ENCODE measurements at places on chromosomes 6 and 20. TPM values are rescaled to one million over a fixed set of nuclear protein-coding genes. Genes with fewer than 3 reads are reported as not detected.

PLEKHG1 gene
- total RNA-seq: 4.9 TPM

GRCh38 chr20:37529968-37530600 lies 2.4 kb upstream of the BLCAP start:
- DNase-seq: no peak
- H3K27me3 ChIP-seq: no peaks in the 10 kb centered on the region
- H3K4me3 ChIP-seq: no peak overlapping the region
- H3K4me1 ChIP-seq: no peaks in the 10 kb centered on the region
- no peaks in the 10 kb centered on the region for H3K36me3 ChIP-seq
- H3K27ac ChIP-seq: no peak overlapping the region

- no peaks in the 10 kb centered on the region for H3K27me3 ChIP-seq
- H3K36me3 ChIP-seq: no peaks in the 10 kb centered on the region
- DNase-seq: no peak
- H3K4me1 ChIP-seq: no peaks in the 10 kb centered on the region
These were observed 125.1 kb downstream of the SNX5 start for GRCh38 chr20:17843246-17844132.

DNA sequence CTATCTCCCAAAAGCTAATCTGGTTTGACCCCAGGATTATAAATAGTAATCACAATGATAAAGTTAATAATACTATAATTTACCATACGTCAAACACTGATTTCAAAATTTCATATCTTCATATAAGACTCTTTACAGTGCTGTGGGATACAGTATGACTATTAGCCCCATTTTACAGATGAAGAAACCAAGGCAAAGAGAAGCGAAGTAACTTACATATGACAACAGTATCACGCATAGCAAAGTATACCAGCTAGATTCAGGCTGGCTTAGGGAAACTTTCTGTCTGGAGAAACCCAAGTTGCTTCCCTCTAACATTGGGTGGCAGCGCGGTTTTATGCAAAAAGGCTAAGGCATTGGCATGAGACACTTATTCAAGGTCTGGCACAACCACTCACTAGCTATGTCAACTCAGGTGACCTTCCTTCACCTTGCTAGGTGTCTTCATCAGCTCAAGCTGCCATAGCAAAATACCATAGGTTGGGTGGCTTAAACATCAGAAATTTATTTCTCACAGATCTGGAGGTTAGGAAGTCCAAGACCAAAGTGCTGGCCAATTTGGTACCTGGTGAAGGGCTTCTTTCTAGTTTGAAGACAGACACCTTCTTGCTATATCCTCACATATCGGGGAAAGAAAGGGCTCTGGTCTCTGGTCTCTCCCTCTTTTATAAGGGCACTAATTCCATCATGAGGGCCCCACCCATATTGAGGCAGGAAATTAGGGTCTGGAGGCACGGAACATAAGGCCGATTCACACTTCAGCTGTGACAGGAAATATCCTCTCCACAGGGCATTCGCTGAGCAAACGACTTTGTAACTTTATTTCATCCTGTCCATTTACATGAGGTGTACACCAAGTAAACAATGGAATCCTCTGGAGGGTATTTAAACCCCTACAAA lies 22.4 kb upstream of the UTRN start:
- H3K4me1 ChIP-seq: no peaks in the 10 kb centered on the region
- no peaks in the 10 kb centered on the region for H3K36me3 ChIP-seq
- DNase-seq: no peak

FBXO30 gene
- total RNA-seq: 6.5 TPM

CDSN gene
- 0.50 TPM for total RNA-seq

GMPR gene
- 228 TPM for total RNA-seq

ZBTB46 gene
- 7.9 TPM for total RNA-seq

- DNase-seq: no peak
- H3K27me3 ChIP-seq: no peaks in the 10 kb centered on the region
- H3K4me3 ChIP-seq: no peak overlapping the region
- no peaks in the 10 kb centered on the region for H3K36me3 ChIP-seq
- no peak overlapping the region for H3K27ac ChIP-seq
- no peaks in the 10 kb centered on the region for H3K4me1 ChIP-seq
These were observed 29.5 kb downstream of the ZNF334 start for GRCh38 chr20:46483879-46484278.

- H3K27ac ChIP-seq: no peak overlapping the region
- DNase-seq: no peak
- peak overlapping the region; percentile 82 for H3K4me3 ChIP-seq
- no peaks in the 10 kb centered on the region for H3K4me1 ChIP-seq
- H3K36me3 ChIP-seq: no peaks in the 10 kb centered on the region
- H3K27me3 ChIP-seq: no peaks in the 10 kb centered on the region
These were observed 912 bp downstream of the SNRNP48 start for GRCh38 chr6:7590918-7591302.

CLDN20 gene
- not detected for total RNA-seq

DNA sequence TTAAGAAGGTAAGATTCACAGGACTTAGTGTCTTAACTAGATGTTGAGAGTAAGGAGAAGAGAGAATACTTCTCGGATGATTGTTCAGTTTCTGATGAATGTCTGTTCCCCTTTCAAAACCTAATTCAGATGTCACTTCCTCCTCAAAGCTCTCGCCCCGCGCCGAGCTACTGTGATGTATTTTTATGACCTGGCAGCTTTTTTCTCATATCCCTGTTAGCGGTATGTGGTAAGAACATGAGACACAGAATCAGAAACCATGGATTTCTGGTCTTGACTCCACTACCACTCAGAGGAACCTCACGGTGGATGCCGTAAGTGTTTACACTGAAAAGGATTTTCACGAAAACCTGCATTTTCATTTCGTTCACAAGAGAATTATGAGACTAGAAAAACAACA lies 48.4 kb downstream of the CEP43 start:
- no peak overlapping the region for H3K27ac ChIP-seq
- no peaks in the 10 kb centered on the region for H3K36me3 ChIP-seq
- no peaks in the 10 kb centered on the region for H3K4me1 ChIP-seq
- H3K27me3 ChIP-seq: no peaks in the 10 kb centered on the region
- DNase-seq: no peak

DNA sequence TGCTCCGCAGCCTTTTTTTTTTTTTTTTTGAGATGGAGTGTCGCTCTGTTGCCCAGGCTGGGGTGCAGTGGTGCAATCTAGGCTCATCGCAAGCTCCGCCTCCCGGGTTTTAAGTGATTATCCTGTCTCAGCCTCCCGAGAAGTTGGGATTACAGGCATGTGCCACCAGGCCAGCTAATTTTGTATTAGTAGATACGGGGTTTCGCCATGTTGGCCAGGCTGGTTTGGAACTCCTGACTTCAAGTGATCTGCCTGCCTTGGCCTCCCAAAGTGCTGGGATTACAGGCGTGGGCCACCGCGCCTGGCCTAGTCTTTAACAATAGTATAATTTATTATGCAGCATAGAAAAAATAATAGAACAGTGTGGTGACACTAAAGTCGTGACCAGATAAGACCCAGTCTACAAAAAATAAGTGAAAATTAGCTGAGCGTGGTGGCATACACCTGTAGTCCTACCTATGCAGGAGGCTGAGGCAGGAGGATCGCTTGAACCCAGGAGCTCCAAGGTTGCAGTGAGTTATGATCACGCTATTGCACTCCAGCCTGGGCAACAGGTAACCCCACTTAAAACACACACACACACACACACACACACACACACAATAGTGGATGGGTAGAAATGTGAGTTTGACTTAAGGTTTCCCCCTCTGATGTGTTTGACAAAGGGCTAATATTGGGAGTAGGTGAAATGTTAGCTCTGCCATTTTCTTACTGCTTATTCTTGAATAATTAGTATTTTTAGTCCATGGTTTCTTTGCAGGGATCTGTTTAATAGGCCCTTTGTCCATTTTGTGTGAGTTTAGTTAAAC lies 6.5 kb downstream of the PIM1 start:
- peaks cover 3% of the 10 kb centered on the region for H3K4me1 ChIP-seq
- DNase-seq: no peak
- H3K27me3 ChIP-seq: no peaks in the 10 kb centered on the region
- no peak overlapping the region for H3K4me3 ChIP-seq

DNA sequence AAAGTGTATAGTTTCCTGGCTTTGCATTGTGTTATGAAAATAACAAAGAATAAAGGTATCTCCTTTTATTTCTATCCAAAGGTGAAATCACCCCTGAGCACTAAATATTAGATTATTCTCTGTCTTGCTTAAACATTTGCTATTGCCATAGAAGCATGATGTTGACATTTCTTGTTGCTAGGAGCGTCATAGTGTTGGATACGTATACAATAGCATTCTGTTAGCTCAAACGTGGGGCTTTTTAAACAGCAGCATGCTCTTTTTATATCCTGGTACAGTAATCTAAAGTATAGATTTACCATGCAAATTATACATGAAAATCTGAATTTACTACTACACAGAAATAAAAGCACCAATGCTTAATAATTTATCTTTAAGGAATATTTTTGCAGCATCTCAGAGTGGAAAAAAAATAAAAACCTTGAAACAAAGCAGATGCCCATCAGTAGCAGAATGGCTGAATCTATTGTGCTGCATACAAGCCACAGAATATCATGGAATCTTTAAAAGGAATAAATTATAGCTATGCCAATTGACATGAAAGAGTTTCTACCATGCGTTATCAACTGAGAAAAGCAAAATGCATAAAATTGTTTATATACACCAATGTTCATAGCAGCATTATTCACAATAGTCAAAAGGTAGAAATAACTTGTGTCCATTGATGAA lies 9.6 kb upstream of the HSF2 start:
- no peak overlapping the region for H3K4me3 ChIP-seq
- no peaks in the 10 kb centered on the region for H3K36me3 ChIP-seq
- H3K27ac ChIP-seq: no peak overlapping the region
- no peaks in the 10 kb centered on the region for H3K27me3 ChIP-seq

- no peak overlapping the region for H3K27ac ChIP-seq
- peaks cover 3% of the 10 kb centered on the region for H3K4me1 ChIP-seq
These were observed 24.7 kb downstream of the RALGAPB start for GRCh38 chr20:38497246-38497935.

DNA sequence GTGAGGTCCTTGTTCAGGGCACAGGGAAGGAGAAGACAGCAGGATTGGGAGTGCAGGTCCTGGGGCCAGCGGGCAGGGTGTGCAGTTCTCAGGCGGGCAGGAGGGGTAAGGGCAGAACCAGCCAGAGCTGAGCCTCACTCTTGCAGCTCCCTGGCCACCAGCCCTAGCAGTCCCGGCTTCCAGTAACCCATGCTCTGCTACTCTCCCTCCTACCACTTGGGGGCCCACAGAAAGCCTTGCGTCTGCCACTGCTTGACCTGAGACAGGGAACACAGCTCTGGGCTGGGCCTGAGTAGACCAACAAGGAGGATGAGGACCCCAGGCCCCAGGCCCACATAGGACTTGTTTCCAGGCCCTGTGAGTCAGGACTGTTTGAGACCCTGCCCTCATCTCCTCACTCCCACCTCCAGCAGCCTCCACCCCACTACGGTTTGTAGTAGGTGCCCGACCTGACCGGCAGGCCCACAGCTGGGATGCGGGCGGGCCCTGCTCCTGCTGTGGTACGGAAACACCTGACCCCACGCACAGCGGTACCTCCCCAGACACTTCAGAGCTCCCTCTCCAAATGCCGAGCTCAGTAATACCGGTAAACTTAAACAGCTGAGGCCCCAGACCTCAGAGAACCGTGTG lies 39.2 kb downstream of the KCNK5 start:
- H3K36me3 ChIP-seq: no peaks in the 10 kb centered on the region
- no peak for DNase-seq
- H3K27me3 ChIP-seq: no peaks in the 10 kb centered on the region
- no peaks in the 10 kb centered on the region for H3K4me1 ChIP-seq
- no peak overlapping the region for H3K4me3 ChIP-seq

DNA sequence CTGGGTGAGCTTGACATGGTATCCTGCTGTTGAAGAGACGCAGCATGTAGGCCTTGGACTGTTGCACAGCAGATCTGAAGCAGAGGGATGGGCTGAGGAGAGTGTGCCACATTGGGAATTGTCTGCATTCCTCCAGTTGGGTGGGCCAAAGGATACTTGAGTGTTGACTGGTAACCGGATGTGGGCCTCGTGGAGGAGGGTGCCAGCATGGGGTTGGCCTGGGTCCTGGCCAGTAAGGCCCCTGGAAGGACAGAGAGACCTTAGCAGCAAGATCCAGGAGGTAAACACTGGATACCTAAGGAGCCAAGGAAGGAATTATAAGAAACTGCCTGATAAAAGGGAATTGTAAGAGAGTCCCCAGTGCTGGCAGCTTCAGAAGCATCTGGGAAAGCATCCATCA lies 76.9 kb downstream of the FIG4 start:
- no peaks in the 10 kb centered on the region for H3K36me3 ChIP-seq
- no peaks in the 10 kb centered on the region for H3K27me3 ChIP-seq
- DNase-seq: no peak
- no peak overlapping the region for H3K4me3 ChIP-seq
- H3K27ac ChIP-seq: no peak overlapping the region
